A549 treated with Mapracorat at 1 μM for 4 hours (cell line): ENCODE measurements at places on chromosomes 5 and 9. TPM values are rescaled to one million over a fixed set of nuclear protein-coding genes. Genes with fewer than 3 reads are reported as not detected.

Gene IFNK
- not detected in 5 replicates for total RNA-seq

Gene FOXD4L4
- total RNA-seq, result 0.08 TPM in 1 of 5 replicates, not detected in the others

Gene SMIM3
- total RNA-seq, result 9.9 to 13.7 TPM (median 12.7 TPM) in 5 replicates

Gene CENPH
- total RNA-seq, result 26.7 to 30.8 TPM (median 28.2 TPM) in 5 replicates

Gene SLC6A7
- 0.05 TPM in 1 of 5 replicates, not detected in the others for total RNA-seq
